Endothelial cell (in vitro differentiated cells): ENCODE measurements at places on chromosomes 2 and 18.

GRCh38 chr2:78263571-78263970, 741.4 kb upstream of the LRRTM4 start:
- H3K36me3 ChIP-seq, result no peaks in the 10 kb centered on the region
- no peak overlapping the region for H3K4me3 ChIP-seq
- H3K4me1 ChIP-seq, result no peaks in the 10 kb centered on the region
- no peaks in the 10 kb centered on the region for H3K27me3 ChIP-seq

- no peak overlapping the region for H3K4me3 ChIP-seq
- no peaks in the 10 kb centered on the region for H3K27me3 ChIP-seq
- no peak overlapping the region for H3K27ac ChIP-seq
- DNase-seq, result no peak
Measured at GRCh38 chr18:41073372-41073954, 881.6 kb upstream of the PIK3C3 start.

GRCh38 chr2:215554689-215555498, 119.0 kb upstream of the FN1 start:
- no peaks in the 10 kb centered on the region for H3K36me3 ChIP-seq
- no peaks in the 10 kb centered on the region for H3K4me1 ChIP-seq
- no peaks in the 10 kb centered on the region for H3K27me3 ChIP-seq
- no peak overlapping the region for H3K4me3 ChIP-seq
- no peak for DNase-seq
- no peak overlapping the region for H3K27ac ChIP-seq

DNA sequence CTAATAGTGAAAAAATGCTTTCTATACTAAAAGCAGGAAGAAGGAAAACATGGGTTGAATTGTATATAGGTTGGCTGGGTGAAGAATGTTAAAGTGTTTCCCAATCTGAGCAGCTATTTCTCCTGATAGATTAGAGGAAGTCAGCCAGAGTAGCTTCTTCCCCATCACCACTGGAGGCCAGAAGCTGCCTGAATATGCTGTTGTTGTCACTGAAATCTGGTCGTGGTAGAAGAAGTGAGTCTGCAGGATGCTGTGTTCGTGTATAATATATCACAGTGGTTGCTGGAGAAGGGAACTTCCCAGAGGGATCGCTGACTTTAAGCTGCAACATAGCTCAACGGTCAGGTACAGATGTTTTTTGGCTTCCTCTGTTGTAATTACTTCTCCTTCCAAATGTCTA, 247.5 kb upstream of the LRATD1 start:
- no peaks in the 10 kb centered on the region for H3K4me1 ChIP-seq
- H3K27me3 ChIP-seq, result no peaks in the 10 kb centered on the region
- no peak overlapping the region for H3K4me3 ChIP-seq
- DNase-seq, result no peak
